ENCODE measurements at places on chromosomes 6 and 20.
A peak's percentile ranks its signal among the peaks of the same experiment; 100 is the strongest.

DNA sequence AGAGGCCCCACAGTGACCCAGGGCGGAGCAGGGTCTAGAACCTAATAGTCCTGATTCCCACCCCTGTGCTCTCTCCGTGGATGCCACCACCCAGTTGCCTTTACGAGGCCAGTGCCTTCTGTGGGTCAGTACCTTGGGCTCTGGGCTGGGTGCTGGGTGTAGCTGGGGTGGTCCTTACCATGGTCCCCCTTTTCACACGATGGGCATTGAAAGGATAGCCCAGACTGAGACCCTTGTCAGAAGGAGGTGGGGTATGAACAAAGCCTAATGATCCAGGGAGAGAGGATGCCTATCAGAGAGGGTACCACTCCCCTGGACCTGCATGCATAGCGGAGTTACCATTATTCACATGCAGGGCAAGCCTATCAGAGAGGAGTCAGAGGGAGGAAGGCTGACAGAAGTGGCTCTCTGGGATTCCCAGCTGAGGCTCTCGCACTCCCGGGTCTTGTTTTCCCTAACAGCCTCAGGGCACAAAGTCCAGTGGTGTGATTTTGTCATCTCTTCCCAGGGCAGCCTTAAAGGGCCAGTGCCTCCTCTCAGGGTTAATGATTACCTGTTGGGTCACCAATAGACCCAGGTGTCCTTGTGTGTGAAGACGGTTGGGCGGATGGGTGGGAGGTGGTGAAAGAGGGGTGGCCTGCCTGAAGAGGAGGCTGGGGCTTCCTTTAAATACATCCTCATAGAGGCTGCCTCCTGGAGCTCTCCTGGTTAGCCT, 36.2 kb downstream of the VEGFA start:
- no peak for DNase-seq

DNA sequence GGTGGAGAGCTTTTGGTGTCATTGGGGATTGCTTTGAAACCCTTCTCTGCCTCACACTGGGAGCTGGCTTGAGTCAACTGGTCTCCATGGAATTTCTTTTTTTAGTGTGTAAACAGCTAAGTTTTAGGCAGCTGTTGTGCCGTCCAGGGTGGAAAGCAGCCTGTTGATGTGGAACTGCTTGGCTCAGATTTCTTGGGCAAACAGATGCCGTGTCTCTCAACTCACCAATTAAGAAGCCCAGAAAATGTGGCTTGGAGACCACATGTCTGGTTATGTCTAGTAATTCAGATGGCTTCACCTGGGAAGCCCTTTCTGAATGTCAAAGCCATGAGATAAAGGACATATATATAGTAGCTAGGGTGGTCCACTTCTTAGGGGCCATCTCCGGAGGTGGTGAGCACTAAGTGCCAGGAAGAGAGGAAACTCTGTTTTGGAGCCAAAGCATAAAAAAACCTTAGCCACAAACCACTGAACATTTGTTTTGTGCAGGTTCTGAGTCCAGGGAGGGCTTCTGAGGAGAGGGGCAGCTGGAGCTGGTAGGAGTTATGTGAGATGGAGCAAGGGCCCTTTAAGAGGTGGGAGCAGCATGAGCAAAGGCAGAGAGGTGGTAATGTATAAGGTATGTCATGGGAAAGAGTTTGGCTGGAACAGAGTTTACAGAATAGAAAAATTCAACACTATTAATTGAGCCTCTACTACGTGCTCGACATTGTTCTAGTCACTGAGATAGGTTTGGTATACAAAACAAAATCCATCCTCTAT, 31.2 kb downstream of the SRSF3 start:
- DNase-seq, result peak; percentile 53

DNA sequence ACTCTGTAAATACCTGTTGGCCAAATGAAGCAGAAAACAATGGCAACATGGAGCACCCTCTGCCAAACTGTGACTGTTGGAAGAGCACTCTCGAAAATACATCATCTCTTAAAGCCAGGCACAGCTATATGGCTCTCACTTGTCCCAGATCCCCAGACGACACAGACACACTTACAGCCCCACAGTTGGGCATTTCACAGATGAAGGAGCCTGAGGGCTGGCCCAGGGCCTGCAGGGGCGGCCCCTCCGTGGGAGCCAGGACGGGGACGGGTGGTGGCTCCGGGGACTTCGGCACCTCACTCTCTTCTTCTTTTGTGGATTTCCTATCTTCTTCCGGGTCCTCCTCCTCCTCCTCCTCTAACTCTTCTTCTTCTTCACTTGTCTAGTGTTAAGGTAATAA, 18.4 kb upstream of the MRPS10 start:
- no peak for DNase-seq

DNA sequence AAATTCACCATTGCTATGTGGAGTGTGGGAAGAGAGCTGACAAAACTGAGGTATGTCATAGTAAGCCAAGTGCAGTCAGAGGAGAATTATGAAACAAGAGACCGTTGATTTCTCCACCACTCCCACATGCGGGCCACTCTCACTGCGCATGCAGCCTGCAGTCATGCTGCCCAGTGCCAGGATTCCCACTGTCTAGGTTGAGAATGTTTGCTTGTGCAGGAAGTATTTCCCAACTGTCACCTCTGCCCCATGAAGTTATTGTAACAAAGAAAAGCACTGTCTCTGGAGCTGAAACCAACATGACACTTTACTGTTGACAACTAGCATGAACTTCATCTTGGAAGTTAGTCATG, 18.7 kb upstream of the SFT2D1 start:
- no peak for DNase-seq

GRCh38 chr6:111283707-111284106, 196.4 kb downstream of the SLC16A10 start:
- DNase-seq, result no peak

GRCh38 chr20:20167698-20168097, 115.4 kb downstream of the CFAP61 start:
- DNase-seq, result no peak

DNA sequence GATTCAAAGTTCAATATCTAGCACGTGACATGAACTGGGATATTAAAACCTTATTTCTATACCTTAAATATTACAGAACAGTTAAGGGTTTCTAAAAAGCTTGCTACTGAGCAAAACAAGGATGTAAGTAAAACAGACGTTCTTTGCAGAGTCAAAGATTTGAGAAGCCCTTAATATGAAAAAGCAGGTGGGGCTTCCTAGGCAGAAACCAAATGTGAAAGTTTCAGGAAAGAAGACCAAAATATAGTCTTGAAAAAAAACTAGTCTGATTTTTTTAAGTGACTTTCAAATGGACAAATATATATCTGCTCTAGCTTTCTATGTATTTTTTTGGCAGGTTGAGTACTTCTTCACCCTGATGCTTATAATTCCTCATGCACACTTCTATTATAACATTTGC, 63.2 kb downstream of the TNFRSF21 start:
- DNase-seq, result no peak

- no peak for DNase-seq
Observed at GRCh38 chr6:118589186-118589585, 41.1 kb downstream of the PLN start.

Measured in BJ (cell line).